ENCODE measurements at places on chromosomes 4 and X.

- no peak for DNase-seq
Observed at GRCh38 chr4:2925496-2925895, 37.7 kb downstream of the NOP14 start.

GRCh38 chrX:28487818-28488217, 99.4 kb upstream of the IL1RAPL1 start:
- no peak for DNase-seq

- no peak for DNase-seq
Observed at GRCh38 chr4:18419780-18420179, 398.2 kb upstream of the LCORL start.

GRCh38 chr4:74366367-74366911, 1.5 kb downstream of the EREG start:
- no peak for DNase-seq

DNA sequence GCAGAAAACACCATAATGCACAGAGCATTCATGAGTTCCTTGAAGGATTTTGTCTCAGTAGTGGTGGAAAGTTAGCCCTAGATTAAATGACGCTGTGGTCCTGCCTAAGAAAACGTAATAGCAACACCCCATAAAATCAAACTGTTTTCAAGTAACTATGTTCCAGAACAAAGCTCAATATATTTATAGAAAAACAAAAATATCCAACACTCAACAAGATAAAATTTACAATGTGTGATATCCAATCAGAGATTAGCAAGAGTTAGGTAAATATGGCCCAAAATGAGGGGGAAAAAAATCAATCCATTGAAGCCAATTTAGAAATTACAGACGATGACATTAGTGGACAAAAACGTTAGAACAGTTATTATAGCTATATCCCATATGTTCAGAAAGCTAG, 9.9 kb upstream of the GAB1 start:
- no peak for DNase-seq

DNA sequence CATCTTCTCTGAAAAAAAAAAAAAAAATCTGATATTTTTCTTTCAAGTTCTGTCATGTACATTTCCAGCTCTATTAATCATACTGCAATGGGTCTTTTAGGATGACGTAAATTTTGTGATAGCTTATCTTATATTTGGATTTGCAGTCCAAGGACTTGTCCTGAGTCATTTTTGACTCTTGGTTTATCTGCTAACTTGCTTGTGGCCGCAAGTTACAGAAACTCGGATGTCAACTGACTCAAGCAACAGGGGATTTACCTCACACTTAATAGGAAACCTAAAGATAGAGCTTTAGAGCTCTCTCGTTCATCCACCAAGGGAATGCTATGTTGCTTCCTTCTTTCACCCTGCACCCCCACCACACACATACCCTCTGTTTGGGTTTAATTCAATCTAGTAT, 1433.8 kb upstream of the TENM3 start:
- no peak for DNase-seq

DNA sequence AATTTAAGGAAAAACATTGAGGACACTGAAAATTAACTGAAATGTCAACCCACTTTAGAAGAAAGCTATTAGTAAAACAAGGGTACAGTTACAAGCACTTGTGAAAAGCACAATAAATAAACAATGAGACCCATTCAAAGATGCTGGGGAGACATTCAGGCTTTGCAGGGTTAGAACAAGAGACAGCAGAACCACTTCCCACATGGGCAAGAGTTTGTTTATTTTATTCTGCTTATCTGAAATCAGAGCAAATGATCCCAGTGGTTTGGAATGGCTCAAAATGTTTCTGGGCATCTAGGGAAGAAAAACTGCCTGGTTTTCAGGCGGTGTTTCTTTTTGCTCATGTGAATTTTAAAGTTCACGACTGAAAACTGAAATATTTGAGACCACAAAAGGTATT, 42.4 kb downstream of the PPP3CA start:
- no peak for DNase-seq

DNA sequence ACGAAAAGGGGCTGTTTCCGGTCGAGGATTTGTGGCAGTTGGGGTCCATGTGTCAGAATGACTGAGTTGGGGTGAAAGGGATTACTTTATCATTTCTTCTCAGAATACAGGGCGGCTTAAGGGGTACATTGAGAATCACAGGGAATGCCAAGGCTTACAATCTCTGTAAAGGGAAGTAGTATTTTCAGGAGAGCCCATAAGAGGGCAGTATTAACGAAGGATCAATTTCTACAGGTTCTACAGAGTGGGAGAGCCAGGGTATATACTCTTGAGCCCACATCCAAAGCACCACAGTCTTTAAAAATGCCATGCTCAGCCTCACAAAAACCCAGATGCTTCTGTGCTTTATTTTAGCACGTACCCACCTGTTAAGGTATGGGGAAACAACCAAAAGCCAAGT, 67.7 kb upstream of the ZXDA start:
- no peak for DNase-seq

DNA sequence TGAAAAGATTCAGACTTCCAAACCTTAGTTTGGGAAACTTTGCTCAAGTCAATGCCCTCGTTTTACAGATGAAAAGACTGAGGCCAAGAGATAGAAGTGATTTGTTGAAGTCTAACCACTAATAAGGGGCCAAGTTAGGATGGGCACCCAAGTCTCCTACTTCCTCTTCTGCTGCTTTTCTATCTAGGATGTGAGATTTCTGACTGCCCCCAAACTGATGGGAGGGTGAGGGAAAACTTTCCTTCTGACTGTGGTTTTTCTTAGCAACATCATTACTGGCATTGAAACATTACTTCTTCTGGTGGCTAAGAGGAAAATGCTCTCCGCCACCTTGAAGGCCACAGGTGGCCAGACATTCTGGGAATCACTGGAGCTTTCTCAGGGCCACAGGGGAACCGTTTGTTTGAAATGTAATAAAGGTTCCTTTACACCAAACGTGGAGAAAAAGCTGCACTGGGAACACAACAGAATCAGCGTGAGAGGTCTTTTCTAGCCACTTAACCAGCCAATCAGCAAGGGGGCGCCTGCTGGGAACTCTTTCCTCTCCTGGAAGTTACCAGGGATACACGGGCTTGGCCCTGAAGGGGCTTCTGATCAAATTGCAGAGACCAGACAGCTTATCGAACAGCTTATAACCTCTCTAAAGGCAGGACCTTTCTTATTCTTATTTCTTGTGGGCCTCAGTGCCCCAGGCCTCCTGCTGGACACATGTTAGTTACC, 115.9 kb upstream of the TEX13D start:
- DNase-seq, result peak; percentile 73

- DNase-seq, result no peak
Observed at GRCh38 chr4:17018013-17018412, 119.6 kb upstream of the LDB2 start.
